Cardiac septum (tissue), 1 donor: ENCODE measurements at places on chromosomes 4 and X.

- no peak for DNase-seq
Observed at GRCh38 chr4:109576462-109576861, 16.4 kb downstream of the MCUB start.

DNA sequence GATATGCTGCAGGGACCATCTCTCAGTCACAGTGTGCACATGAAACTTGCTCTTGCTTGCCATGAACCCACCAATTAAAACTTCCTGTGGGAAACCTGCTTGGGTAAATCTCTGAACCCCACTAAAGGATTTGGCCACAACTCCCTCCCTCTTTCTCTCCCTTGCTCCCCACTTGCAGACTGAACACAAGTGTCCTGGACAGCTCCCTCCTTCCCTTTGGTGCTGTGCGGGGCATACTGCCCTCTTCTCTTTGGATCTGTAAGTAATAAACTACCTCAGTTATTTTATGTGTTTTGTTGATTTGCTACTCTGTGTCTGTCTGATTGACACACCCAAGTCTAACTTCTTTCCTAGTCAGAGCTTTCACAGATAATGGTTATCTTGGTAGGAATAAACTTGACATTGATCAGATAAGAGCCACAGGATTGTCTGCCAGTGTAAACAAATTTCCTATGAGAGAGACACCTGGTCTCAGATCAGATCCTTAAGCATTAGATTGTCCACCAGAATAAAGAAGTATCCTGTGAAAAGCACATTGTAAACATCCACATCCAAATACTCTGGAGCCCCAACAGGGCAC, 41.8 kb downstream of the SULT1E1 start:
- no peak for DNase-seq

GRCh38 chr4:111630705-111631104, 514.5 kb upstream of the FAM241A start:
- DNase-seq: no peak

DNA sequence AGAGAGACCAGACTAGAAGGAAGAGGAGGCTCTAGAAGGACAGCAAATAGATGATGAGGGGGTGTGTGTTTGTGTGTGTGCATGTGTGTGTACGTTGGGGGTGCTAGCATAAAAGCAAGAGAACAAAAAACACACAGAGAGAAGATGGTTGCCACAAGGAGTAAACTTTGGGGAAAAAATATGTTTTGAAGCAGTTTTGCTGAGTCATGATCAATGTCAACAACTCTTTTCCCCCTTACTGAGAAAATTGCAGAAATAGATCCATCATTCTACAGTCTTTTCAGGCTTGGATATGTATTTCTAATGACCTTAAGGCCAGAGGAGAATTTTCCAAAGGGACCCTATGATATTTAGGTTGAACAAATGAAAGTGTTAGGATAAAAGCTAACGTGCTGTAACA, 89.0 kb upstream of the NHS start:
- no peak for DNase-seq

DNA sequence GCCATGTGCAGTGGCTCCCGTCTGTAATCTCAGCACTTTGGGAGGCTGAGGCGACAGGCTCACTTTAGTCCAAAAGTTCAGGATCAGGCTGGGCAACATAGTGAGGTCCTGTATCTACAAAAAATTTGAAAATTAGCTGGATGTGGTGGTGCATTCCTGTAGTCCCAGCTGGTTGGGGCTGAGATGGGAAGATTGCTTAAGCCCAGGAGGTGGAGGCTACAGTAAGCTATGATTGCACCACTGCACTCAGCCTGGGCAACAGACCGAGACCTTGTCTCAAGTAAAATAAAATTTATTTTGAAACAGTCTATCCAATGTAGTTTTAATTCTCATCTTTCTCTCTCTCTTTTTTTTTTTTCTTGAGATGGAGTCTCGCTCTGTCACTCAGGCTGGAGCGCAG, 21.1 kb downstream of the RBM10 start:
- no peak for DNase-seq
